ENCODE measurements at places on chromosomes 12 and 14.

DNA sequence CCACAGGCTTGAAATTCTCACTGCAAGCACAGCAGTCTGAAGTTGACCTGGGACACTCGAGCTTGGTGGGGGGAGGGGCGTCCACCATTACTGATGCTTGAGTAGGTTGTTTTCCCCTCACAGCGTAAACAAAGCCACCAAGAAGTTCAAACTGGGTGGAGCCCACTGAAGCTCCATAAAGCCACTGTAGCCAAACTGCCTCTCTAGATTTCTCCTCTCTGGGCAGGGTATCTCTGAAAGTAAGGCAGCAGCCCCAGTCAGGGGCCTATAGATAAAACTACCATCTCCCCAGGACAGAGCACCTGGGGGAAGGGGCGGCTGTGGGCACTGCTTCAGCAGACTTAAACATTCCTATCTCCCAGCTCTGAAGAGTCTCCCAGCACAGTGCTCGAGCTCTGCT lies 31.7 kb upstream of the ST8SIA1 start:
- DNase-seq, result no peak

DNA sequence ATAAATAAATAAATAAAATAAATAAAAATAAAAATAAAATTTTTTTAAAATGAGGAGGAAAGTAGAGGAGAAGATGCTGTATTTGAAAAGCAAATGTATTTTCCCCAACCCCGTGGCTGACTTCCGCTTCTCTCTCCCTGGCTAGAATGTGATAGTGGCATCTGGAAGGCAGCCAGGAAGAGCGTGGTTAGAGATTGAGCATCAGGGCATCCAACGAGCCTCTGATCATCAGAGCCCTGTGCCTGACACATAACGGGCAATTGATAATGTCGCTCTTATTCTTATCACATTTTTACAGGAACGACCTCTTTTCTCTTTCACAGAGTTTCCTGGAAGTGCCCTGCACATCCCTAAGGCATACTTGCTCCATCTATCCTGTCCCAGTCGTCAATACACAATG lies 496.9 kb upstream of the TMEM132C start:
- DNase-seq, result no peak

- DNase-seq, result no peak
Observed at GRCh38 chr12:47892819-47893218, 12.0 kb downstream of the VDR start.

GRCh38 chr12:58916921-58917511 lies 3.3 kb downstream of the LRIG3 start:
- no peak for DNase-seq

DNA sequence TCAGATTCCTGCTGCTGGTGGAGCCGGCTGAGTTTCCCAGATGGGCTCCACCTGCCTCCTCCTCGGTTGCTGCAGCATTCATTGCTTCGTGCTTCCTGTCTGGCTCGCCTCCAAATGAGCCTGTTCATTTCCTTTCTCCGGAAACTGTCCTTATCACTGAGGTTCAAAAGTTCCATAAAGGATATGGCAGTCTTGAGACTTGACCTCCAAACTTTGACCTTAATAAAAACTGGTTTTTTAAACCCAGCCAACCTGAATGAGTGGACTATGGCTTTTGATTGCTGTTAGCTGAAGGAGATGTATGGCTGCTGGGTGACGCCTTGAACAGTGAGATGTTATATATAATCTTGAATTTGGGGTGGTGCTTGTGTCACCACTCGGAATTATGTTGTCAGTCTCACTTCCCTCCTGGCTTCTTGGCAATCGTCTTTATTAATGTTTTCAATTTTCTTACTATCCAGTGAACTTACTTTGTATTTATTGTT lies 62.7 kb downstream of the RASSF3 start:
- DNase-seq, result no peak

DNA sequence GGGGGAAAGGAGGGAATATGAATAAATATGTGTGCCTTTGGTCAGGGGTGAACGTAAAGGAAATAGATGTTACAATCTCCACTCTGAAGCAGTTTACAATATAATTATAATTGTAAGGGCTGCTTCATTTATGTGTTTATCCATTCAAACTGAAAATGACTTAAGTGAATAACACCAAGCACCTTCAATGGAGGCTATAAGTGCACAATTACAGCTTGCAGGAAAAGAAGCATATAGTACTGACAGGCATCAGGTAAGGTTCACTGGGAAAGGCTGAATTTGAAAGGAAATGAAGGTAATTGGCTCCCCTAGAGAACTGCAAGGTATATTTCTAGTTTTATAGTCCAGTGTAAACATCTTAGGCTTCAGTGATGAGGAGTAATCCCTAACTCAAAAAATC lies 192.7 kb downstream of the STXBP6 start:
- DNase-seq, result no peak

DNA sequence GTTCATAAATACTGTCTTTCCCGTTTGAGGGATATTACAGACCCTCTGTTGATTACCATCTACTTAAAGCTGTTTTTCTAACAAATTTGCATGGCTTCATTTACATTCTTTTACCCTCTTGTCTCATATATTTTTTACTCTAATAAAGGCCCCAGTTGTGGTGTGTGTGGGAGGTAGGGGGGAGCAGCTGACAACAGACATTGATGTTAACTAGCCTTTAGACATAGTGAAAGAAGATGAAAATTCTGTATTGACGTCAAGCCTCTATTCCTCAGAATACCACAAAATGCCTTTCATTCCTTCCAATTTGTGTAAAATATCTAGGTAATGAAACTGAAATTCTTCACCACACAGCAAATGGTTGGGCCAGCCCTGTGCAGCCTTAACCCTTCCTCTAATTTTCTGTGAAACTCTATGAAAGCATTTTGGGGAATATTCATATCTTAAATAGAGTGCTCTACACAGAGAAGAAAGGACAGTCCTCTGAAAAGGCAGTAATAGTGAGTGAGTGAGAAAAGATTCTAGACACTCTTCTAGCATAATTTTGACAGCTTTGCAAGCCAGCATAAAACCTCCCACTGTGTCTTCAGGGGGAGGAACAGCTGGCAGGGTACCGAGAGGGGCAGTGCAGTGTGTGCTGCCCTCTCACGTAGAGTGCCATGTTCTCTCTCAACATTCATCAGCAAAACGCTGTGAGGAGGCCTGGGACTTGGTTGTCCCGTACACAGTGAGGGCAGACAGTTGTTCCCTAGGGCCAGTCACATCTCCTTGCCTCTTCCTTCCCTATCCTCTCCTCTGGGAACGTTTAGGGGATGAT lies 20.1 kb upstream of the CERS5 start:
- no peak for DNase-seq

Measured in NCI-H187 treated with DMSO at 0.1 percent for 48 hours (cell line).